NCI-H1436 treated with DMSO at 0.1 percent for 48 hours (cell line): ENCODE measurements at places on chromosomes 5 and 9.

DNA sequence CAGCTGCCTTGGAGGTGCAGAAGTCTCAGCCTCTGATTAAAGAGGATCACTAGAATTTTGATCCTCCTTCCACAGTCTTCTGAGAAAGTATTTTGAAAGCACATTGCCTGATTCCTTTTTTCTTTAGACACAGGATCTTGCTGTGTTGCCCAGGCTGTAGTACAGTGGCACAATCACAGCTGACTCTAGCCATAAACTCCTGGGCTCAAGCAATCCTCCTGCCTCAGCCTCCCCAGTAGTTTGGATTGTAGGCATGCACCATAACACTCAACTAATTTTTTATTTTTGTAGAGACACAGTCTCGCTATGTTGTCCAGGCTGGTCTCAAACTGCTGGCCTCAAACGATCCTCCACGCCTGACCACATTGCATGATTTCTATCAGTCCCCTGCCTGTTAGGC is 74.5 kb downstream of the FAM78A start:
- no peak for DNase-seq

DNA sequence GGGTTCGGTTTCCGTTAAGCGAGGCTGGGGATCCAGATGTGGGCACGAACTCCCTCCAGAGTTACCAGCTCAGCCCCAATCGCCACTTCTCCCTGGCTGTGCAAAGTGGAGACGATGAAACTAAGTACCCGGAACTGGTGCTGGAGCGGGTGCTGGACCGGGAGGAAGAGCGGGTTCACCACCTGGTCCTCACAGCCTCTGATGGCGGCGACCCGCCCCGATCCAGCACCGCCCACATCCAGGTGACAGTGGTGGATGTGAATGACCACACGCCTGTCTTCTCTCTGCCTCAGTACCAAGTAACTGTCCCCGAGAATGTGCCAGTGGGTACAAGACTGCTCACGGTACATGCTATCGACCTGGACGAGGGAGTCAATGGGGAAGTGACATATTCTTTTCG is 803 bp downstream of the PCDHGA7 start:
- DNase-seq, result no peak

- DNase-seq, result no peak
Measured at GRCh38 chr9:26326563-26326962, 566.0 kb downstream of the CAAP1 start.

DNA sequence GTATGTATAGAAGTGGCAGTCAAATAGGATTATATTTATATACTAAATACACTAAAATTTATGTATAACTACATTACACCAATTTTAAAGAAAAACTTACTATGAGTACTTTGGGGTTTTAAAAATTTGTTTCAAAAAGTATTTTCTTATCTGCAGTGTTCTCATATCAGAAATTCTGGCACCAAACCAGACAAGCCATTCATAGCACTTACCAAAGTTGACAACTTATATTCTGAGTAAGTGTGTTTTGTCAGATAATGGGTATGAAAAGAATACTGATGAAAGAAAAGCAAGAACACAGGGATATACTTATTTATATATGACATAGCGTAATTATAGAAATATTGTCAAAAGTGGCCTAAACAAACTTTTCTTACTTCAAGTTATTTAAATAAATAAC is 67.5 kb downstream of the SPEF2 start:
- no peak for DNase-seq
